Left hindlimb (tissue), 1 donor: ENCODE measurements at places on chromosomes 1 and 21.

- no peak for DNase-seq
Observed at GRCh38 chr21:32386195-32386870, 6.5 kb downstream of the URB1 start.

GRCh38 chr1:159981351-159982055 is 27.5 kb upstream of the SLAMF9 start:
- no peak for DNase-seq

GRCh38 chr21:43734928-43735229 is 15.9 kb downstream of the PDXK start:
- peak; percentile 79 for DNase-seq

- no peak for DNase-seq
Observed at GRCh38 chr21:43634618-43635017, 24.7 kb downstream of the HSF2BP start.

GRCh38 chr1:59083946-59084865 is 212.7 kb upstream of the FGGY start:
- peak; percentile 49 for DNase-seq

DNA sequence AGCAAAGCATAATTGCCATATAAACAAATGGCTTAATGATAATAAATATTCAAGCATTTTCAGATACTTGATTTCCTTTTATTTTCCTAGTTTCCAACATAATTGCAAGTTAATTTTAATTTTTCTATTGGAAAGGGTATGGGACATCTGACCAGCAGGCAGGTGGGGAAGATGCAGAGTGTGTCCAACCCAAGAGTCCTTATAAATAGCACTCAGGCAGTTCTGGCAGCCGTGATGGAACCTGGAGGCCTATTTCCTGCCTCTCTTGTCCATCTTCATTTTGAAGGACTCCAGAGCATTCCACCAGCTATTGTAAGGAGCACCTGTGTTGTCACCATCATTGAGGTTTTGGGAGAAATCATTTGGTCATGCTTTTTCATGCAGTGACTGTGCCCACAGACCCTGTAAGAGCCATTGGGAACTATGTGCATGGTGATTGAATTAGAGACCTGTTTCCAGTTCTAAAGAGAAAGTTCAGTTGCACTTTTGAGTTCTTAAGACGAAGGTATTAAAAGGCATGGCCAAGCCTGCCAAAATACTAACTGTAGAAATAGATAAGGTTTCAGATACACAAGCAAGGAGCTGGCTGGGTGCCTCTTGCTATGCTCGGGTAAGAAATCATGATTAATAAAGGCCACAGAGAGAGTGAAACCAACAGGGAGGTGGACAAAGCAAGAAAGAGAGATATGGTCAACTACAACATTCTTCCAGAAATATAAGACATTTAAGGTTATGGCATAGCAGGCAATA is 92.3 kb downstream of the SPATA46 start:
- no peak for DNase-seq

- DNase-seq: no peak
Observed at GRCh38 chr1:160823296-160823695, 27.3 kb downstream of the LY9 start.

- no peak for DNase-seq
Observed at GRCh38 chr1:77541162-77541545, 141.3 kb downstream of the ZZZ3 start.

DNA sequence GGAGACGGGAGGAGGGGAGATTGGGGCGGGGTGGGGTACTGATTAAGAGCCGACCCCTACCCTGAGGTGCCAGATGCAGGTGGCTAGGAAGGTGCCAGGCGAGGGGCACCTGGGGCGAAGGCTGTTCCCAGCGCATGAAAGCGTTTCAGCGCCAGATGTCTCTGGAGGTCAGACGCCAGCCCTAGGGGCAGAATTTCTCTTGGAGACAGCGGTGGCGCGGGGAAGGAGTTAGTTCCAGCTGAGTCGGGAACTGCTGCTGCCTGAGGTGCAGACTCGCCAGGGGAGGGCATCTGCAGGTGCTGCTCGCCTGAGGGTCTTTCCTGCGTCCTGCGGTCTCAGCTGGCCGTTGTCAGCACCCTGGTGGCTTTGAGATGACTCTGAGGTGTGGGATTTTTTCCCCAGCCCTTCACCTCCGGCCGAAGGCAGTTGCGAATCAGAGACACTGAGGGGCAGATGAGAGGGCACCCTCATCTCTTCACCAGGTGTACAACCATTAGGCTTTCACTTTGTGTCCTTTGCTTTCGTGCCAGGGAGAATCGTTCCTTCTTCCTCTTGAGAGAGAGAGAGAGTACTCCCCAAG is 539 bp downstream of the CGN start:
- no peak for DNase-seq

GRCh38 chr1:203035111-203036000 is 9.1 kb downstream of the PPFIA4 start:
- no peak for DNase-seq

- DNase-seq: peak; percentile 76
Observed at GRCh38 chr1:18941221-18942141, 15.0 kb downstream of the IFFO2 start.

GRCh38 chr1:118122234-118123004 is 62.6 kb downstream of the SPAG17 start:
- no peak for DNase-seq

DNA sequence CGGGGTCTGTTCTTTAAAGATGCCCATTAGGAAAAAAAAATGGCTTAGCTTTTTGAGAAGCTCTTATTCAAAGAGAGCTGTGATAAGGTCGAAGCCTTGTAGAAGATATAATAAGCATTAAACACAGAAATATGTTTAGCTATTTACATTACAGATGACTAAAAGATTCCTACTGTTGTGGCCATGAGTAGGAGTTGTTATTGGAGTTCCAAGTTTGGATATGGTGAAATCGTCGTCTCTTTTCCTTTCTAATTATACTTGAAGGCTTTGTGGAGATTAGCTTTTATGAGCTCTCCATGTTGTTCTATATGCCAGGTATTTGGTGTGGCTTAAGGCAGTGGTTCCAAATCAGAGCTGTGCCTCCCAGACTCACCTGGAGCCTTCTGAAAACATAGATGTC is 79.9 kb upstream of the LAMC2 start:
- no peak for DNase-seq

- DNase-seq: no peak
Observed at GRCh38 chr1:21952786-21953520, 15.8 kb upstream of the HSPG2 start.

DNA sequence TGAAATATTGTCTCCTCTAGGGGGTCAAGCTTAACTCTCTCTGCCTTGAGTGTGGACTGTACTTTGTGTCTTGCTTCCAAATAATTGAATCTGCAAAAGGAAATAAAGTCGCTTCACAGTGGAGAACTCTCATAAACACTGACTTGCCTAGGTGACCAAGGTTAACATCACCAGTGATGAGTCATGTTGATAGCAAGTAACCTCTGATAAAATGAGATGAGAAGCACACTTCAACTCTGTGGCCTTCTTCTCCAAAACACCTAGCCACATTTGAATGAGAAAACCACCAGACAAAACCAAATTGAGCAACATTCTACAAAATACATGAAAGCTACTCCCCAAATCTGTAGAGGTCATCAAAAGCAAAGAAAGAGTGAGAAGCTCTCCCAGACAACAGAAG is 37.6 kb downstream of the PDE4B start:
- DNase-seq: no peak

GRCh38 chr1:167922023-167922422 is 8.1 kb upstream of the ADCY10 start:
- DNase-seq: no peak

- no peak for DNase-seq
Observed at GRCh38 chr1:68167211-68167610, 65.1 kb downstream of the WLS start.

DNA sequence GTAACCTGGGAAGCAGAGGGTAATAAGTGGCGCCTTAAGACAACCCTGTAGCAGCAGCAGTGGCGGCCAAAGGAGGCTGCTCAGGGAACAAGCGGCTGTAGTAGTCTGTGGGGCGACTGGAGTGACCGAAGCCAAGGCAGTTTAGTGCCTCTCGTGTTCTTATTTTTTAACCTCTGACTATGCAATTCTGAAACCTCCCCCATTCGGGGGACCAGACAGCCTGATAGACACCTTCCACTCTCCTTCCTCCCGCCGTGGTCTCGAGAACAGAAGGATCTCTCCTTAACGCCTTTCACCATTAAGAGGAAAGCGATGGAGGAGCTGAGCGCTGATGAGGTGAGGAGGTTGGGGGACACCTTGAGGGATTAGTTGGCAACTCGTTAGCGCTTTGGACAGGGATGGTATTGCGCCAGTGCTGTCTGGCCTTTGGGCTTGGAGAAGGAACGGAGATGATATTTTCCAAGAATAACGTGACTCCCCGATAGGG is 644 bp downstream of the UBE4B start:
- DNase-seq: no peak

DNA sequence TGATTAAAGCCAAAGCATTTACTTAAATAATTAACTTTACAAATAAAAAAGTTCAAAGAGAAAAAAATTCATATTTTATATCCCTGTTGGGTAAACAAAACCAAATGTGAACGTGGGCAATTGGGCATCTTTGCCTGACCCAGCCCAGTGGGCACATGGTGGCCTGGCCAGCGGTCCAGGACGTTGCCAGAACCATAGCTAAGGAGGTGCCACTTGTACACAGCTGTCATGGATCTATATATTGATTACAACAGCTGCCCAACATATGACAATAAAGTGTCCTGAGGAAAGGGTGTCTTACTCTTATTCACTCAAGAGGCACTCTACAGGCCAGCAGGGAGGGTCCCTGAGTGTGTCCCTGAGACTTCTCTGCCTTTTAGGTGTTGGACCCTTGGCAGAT is 78.5 kb downstream of the BCAR3 start:
- DNase-seq: no peak

- DNase-seq: no peak
Observed at GRCh38 chr1:175413367-175413766, 220.8 kb upstream of the KIAA0040 start.

- DNase-seq: no peak
Observed at GRCh38 chr1:233490488-233490887, 123.4 kb upstream of the KCNK1 start.

- DNase-seq: no peak
Observed at GRCh38 chr1:226566760-226567159, 18.2 kb downstream of the STUM start.

GRCh38 chr1:150562446-150563339 is 13.5 kb downstream of the ADAMTSL4 start:
- no peak for DNase-seq

GRCh38 chr1:190479050-190479397 is 1.4 kb upstream of the BRINP3 start:
- DNase-seq: no peak

GRCh38 chr1:76012341-76013205 is 62.0 kb upstream of the ST6GALNAC3 start:
- no peak for DNase-seq

DNA sequence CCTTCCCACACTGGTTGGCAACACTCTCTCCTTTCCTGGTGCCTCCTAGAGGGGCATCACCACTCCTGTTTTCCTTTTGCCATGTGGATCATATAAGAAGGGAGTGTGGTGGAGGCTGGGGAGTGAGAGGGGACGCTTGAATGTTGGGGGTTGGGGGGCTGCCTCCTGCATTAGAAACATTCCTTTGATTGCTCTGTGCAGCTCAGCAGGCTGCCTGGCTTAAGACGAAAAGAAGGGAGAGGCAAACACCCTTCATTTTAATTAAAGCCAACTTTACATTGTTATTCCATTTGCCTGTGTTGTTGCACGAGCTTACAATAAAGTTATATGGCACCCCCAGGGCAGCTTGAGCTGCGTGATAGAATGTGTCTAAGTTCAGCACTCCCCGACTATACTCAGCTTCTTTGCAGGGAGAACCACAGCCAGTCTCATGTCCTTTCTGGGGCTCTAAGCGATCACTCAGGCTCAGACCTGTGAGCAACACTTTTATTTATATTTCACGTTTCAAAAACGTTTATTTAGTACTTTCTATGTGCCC is 57.4 kb downstream of the FOXD2 start:
- DNase-seq: no peak

DNA sequence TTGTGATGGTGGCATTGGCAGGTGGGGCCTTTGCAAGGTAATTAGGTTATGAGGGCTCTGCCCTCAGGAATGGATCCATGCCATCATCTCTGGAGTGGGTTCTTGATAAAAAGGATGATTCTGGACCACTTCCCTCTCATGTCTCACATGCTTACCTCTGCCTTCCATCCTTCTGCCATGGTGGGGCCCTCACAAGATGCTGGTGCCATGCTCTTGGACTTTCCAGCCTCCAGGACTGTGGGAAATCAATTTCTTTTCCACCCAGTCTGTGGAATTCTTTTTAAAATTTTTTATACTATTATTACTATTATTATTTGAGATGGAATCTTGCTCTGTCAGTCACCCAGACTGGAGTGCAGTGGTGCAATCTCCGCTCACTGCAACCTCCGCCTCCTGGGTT is 57.3 kb downstream of the ACBD3 start:
- DNase-seq: no peak

DNA sequence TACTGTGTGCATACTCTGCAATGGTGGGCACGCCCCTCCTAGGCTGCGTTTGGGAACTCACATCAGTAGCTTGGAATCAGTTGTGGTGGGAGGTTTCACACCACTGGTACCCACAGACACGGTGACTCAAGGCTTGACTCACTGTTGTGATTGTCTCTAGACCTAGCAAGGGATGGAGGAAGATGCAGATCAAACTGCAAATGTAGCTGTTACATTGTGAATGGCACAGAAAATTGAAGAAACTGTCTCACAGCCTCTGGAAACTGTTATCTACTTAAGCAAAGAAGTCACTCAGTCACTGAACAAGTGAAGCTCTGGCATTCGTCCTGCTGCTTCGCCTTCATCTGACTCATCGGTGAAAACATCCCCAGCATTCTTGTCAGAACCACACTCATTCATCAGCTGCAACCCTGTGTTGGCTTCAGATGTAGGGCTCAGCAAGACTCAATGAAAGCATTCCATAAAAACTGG is 59.5 kb downstream of the POFUT2 start:
- no peak for DNase-seq

GRCh38 chr1:150083907-150084306 is 16.3 kb downstream of the VPS45 start:
- no peak for DNase-seq

DNA sequence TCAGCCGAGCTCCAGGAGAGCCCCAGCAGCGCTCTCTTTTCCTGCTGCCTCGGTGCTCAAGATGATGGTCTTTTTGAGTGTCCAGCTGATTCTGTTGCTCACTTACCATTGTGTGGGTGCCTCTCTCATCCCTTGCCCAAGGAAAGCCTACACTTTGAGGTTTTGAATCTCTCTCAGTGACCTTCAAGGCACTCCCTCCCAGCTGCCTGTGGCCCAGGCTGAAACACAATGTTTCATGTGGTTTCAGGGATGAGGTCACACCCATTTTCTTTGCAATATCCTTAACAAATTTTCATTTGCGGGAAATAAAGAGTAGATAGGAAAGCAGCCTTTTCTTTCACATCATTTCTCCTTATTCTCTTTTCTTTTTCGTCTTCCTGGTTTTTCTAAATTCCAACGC is 12.6 kb upstream of the MRPS14 start:
- no peak for DNase-seq

- peak; percentile 62 for DNase-seq
Observed at GRCh38 chr1:111739925-111740765, 950 bp upstream of the INKA2 start.

DNA sequence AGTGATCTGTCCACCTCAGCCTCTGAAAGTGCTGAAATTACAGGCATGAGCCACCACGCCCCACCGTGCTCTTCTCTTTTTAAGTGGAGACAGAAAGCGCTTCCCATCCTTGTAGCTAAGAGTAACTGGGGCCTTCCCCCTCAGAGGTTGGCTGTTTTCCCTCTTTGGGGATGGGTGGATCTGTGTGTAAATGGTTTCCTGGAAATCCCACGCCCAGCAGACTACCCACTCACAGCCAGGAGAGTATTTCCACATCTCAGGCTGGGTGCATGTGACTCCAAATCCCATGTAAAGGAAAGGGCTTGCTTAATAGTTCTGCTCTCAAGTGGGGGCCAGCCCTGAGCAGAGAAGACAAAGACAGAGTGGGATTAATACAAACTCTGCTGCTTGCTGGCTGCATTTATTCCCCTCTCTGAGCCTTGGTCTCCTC is 19.6 kb upstream of the TCEA3 start:
- DNase-seq: peak; percentile 69
